Left colon (tissue), 2 donors: ENCODE measurements at places on chromosomes 5 and 9.

DNA sequence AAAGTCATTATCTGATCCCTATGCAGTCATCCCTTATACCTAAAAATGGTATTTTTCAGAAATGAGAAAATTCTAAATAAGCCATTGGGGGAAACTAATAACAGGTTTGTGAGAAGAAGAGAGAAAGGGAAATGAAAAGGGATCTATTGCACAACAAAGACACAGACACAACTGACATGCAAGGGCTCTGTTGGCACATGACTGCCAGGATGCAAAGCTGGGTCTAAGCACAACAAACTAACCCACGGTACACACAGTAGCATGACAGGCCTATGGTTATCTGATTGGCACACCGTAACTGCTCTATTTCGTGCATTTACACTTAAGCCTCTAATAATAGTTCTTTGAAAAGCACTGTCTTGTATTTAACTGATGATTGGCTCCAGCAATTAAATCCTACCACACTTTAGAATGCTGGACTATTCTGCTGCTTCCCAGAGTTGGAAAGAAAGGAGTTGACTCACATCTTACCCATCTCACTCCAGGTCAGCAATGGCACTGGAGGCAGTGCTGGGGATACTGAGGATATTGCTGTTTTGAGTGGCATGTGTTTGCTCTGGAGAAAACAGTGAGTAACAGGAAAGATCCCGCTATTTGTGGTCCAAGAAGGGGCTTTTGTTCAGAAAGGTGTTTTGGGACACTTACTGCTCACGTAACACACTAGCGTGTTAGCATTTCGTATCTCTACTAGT is 328.3 kb downstream of the GLIS3 start:
- DNase-seq = no peak

GRCh38 chr9:115237385-115237998 is 119.5 kb upstream of the TNC start:
- no peak for DNase-seq

GRCh38 chr9:130453487-130453886 is 8.7 kb downstream of the ASS1 start:
- peak; percentile 52 for DNase-seq

DNA sequence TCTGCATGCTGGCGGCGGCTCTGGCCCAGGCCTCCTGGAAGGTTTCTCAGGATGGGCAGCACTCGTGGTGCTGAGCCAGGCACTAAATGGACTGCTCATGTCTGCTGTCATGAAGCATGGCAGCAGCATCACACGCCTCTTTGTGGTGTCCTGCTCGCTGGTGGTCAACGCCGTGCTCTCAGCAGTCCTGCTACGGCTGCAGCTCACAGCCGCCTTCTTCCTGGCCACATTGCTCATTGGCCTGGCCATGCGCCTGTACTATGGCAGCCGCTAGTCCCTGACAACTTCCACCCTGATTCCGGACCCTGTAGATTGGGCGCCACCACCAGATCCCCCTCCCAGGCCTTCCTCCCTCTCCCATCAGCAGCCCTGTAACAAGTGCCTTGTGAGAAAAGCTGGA is 3.2 kb downstream of the SLC35A4 start:
- no peak for DNase-seq
